ENCODE measurements at places on chromosomes 7 and 10.
A peak's percentile ranks its signal among the peaks of the same experiment; 100 is the strongest.

- no peak for DNase-seq
Observed at GRCh38 chr10:35834877-35835494, 192.9 kb upstream of the FZD8 start.

- no peak for DNase-seq
Observed at GRCh38 chr10:71294091-71294561, 24.9 kb upstream of the SLC29A3 start.

GRCh38 chr7:44322631-44323363 lies 2.6 kb downstream of the CAMK2B start:
- DNase-seq = no peak

- DNase-seq = peak; percentile 20
Observed at GRCh38 chr10:132665946-132666704, 119.8 kb downstream of the NKX6-2 start.

DNA sequence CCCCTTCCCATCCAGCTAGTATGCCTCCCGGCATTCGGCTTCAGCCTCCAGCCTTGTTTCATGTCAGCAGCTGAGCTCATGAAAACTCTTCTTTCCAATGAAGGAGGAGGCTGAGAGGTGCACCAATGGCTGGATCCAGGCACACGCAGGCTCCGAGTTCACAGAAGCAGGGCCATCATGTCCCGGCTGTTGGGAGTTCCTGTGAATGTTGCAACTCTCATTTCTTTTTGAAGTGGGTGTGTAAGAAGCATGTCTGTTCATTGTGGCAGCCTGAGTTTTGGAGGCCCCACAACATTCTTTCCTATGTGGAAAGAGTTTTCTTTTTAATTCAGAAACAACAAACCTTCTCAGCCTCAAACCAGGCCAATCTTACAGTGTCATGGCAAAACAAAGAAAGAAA lies 89.7 kb downstream of the PTPRE start:
- DNase-seq = no peak

DNA sequence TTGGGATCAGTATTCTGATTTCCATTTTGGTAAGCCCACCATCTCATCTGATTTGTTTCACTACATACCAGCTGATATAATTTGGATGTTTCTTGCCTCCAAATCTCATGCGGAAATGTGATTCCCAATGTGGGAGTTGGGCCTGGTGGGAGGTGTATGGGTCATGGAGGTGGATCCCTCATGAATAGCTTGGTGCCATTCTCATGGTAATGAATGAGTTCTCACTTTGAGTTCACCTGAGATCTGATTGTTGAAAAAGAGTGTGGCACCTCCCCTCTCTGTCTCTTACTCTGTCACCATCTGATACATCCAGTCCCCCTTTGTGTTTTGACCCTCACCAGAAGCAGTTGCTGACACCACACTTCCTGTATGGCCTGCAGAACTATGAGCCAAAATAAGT lies 347.3 kb downstream of the ARL4A start:
- DNase-seq = no peak

DNA sequence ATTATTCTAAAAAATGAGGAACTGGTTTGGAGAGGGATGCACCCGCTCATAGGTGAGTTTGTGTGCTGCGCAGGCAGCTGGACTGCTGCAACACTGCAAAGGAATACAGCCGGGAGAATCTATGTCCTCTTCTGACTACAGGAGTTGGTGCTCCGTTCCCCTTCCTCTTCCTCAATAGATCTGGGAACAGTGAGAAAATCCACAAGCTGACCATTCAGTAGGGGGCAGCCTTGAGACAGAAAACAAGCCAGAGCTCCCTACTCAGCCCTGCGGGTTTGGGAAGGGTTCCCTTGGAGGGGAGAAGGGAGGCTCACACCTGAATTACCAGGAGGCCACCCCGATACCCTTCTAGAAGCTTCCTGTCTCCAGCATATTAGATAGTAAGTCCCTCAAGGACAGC lies 87.3 kb upstream of the FOXI2 start:
- DNase-seq = no peak

GRCh38 chr7:80133361-80134114 lies 1.1 kb upstream of the GNAI1 start:
- DNase-seq = no peak

DNA sequence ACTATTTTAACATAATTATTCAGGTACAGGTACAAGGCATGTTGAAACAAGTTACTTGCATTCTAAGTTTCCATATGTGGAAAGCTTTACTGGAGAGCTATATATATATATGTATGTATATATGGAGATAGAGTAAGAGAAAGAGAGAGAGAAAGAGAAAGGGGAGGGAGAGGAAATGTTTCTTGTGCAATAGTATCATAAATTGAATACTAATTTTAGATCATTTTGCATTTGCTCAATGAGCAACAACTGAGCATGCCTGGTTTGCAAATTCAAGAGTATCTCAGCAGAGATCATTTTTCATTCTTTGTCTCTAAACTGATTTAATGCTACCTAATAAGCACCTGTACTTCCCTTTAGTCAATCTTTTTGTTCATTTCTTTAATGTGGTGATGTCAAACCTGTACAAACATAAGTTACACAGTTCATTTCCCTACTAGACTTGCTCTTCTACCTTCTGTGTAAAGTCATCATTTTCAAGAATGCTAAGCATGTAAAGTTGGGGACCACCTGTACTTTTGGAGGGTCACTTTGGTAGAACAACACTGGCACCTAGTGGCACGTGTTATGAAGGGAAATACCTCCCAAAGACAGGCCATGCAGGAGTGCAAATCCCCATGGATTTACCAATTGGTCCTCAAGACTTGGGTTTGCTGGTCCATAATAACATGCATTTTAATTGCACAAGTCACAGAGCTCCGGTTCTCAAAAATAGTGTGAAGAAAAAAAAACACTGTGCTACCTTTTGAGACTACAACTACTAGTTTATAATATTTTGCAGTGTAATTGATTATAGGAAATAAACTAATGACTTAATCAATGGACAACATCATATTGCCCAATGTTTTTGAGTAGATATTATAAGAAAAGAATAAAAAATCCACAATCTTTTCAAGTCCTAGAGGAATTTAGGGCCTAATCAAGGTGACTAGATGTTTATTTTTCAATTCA lies 431.2 kb upstream of the IGFBP3 start:
- DNase-seq = no peak

- no peak for DNase-seq
Observed at GRCh38 chr7:30800785-30801252, 29.6 kb downstream of the MINDY4 start.

- DNase-seq = no peak
Observed at GRCh38 chr7:50641442-50642405, 76.5 kb upstream of the DDC start.

- DNase-seq = no peak
Observed at GRCh38 chr10:1598393-1599153, 138.8 kb downstream of the ADARB2 start.

GRCh38 chr7:108376206-108376605 lies 80.0 kb downstream of the NRCAM start:
- no peak for DNase-seq

GRCh38 chr7:135862586-135863340 lies 114.2 kb upstream of the FAM180A start:
- DNase-seq = no peak

- no peak for DNase-seq
Observed at GRCh38 chr7:135359615-135360014, 126.0 kb downstream of the STRA8 start.

DNA sequence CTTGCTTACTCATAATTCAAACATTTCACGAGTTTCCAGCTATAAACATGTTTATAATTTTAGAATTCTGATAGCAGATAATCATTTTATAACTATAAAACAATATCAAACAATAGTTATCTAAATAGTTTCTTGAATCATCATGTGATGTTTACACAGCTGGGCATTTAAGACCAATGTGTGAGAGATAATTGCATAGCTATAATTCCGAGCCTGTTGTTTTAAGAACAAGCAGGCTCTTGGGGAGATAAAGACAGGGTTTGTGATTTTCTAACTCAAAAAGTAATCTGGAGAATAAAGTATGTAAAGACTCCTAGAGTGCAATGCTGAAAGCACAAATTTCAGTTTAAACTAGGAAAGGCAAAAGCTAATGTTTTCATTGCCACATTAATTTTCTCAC lies 331.2 kb downstream of the LRRTM3 start:
- no peak for DNase-seq

GRCh38 chr10:44995914-44996669 lies 4.6 kb upstream of the ZNF22 start:
- no peak for DNase-seq

DNA sequence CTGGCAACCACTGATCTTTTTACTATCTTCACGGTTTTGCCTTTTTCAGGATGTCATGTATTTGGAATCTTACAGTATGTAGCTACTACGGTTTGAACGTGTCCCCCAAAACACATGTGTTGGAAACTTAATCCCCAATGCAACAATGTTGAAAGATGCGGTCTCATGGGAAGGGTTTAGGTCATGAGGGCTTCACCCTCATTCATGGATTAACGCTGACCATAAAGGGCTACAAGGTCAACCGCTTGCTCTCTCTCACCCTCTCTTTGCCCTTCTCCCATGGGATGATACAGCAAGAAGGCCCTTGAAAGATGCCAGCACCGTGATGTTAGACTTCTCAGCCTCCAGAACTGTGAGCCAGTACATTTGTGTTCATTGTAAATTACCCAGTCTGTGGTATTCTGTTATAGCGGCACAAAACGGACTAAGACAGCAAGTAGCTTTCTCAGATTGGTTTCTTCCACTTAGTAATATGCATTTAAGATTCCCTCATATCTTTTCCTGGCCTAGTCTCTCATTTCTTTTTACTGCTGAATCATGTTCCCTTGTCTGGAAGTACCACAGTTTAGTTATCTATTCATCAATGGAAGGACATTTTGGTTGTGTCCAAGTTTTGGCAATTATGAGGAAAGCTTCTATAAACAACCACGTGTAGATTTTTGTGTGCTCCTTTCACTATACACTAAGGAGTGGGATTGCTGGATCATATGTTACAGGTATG lies 3.0 kb upstream of the CRYGN start:
- DNase-seq = no peak

DNA sequence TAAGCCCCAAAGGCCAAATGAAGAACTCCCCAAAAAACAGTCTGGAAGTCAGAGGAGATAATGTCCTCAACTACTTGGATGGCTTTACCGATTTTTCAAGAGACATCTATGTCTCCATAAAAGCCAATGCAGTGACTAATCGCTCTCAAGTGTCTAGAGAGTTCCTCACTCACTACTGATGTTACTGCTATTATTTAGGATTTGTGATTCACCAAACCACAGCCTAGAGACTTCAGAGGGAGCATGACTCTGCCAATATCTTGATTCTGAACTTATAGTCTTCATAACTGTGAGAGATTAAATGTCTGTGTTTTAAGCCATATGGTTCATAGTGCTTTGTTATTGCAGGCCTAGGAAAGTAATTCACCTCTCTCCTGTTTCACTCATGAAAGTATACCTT lies 160.2 kb downstream of the IPMK start:
- no peak for DNase-seq

- DNase-seq = no peak
Observed at GRCh38 chr7:137850972-137851945, 4.5 kb upstream of the DGKI start.

DNA sequence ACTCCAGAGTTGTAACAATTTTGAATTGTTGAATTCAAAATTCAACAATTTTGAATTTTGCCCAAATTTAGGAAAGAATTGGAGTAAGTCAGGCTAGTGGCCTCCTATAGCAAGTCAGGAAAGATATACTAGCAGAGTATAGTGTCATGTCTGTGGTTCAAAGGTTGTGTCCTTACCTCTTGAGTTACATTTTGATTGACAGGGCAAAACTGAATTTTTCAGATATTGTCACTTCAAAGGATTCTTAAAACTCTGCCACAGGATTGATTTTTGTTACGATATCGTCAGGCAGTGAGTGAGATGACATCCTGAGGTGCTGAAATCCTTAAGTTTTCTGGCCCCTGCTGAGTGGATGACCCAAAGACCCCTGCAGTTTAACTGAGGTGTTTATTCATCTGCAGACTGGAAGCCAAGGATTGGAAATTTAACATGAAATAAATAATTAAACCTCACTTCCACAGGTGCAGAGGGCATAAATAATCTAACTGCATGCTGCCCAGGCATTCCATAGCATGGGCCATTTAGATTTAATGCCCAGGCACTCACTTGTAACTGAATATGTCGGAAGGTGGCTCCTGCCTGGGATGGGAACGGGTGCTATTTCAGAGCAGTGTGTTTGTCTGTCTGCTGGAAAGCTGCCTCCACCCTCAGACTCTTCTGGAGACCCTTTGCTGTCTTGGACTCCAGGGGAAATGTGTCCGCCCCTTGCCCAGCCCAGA lies 50.8 kb downstream of the RBM20 start:
- DNase-seq = no peak

DNA sequence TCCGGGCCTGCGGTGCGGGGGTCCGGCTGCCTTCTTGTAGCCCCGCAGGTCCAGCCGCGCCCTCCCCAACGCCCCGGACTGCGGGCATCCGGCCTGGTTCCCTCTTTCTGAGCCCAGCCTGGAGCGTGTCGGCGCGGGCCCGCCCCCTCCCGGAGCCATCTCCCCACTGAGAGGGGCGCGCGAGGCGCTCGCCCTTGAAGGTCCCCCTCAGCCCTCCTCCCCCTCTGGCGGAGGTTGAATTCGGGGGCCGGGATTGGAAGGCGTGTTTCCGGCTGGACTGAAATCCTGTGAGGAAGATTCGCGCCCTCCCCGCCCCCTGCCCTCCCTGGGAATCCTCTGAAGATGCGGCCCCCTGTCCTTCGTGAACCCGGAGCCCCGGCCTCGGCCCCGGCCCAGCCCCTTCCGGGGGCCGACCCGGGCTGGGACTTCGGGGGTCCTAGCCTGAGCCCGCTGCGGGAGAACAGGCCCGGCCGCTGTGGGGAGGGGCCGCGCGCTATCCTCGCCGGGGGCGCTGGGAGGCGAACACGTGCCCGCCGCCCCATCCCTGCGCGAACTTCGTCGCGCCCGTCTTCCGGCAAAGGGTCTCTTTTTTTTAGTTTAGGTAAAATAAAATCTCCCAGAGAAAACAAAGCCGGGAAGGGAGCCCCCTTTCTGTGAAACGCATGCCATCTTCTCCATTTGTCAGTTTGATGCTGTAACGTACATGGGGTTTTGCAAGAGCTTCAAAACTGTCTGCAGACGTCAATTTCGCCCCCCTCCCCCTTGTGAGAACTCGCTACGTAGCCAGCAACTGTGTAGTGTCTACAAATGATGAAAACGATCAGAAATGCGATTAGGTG lies 636 bp downstream of the PDCD4 start:
- DNase-seq = peak; percentile 80

GRCh38 chr10:102651455-102652169 lies 7.3 kb downstream of the TRIM8 start:
- DNase-seq = no peak

DNA sequence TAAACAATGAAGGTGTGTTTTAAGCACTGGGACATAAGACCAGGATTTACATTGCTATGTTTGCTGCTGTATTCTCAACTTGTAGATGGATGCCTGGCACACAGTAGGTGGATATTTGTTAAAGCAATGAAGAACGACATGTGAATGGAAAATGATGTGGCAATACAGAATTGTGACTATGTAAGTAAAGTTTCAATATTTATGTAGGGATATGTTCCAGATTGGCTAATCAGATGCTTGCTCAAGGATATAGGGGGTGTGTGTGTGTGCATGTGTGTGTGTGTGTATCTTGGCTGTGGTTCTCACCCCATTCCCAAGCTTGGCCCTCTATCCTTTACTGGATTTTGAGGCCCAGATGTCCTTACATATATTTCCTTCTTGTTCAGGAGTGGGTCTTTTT lies 42.7 kb upstream of the LAMB1 start:
- no peak for DNase-seq
